OCI-M1 (cell line): ENCODE measurements at places on chromosomes 7 and 10.
A peak's percentile ranks its signal among the peaks of the same experiment; 100 is the strongest.

DNA sequence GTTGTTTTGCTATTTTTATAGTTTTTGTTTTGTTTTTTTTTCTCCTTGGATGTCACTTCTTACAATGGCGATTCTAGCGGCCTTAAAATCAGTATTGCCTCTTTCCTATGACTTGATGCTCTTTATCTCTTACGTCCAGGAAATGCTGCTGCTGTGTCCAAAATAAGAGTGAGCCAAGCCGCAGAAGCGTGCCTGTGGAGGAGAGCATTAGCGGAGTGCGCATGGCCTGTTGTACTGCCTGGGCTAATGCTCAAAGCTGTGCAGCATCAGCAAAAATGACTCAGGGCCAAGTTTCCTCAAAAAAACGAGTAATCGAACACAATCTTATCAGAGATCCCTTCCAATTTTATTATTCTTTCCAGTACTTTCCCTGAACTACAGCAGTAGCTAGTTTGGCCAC is 18.5 kb upstream of the GAD2 start:
- no peak for DNase-seq

DNA sequence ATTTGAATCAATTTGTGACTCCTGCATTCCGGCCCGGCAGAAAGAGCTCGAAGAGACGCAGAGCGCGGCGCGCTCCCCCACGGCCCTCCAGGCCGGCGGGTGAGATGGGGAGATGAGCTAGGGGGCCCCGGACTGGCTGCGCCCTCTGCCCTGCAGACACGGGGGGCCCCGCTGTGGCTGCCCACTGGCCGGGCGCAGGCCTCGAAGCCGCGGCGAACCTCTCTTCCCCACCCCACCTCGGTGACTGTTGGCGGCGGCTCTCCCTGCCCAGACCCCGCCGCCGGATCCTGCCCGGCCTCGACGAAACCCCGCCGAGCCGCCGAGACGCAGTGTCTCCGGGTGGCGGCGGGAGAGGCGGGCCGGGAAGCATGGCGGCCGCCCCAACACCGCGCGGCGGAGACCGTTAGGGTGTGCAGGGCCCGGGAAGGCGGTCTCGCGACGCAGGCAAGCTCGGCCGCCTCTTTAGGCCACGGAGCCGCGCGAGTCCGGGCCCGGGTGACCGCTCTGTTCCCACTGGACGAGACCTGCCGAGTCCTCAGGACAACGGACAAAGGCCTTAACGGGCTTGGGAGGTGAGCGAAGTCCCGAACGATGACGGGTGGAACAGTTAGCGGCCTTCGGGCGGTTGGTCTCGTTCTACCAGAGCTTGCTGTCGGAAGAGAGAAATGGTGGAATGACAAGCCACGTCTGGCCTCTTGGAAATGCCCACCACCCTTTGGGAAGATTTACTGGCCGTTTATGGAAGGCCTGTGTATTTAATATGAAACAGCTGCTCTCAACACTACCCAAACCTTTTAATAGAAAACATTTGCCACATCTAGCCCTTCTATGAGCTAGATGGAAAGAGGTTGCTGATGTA is 24.3 kb downstream of the NUP42 start:
- no peak for DNase-seq

GRCh38 chr7:83469491-83469890 is 179.4 kb downstream of the SEMA3E start:
- DNase-seq, result no peak

GRCh38 chr7:4345004-4345403 is 337.1 kb upstream of the FOXK1 start:
- DNase-seq, result no peak

- no peak for DNase-seq
These were observed 11.0 kb upstream of the PPIF start for GRCh38 chr10:79336276-79336675.

GRCh38 chr10:22314852-22315251 is 1.3 kb upstream of the COMMD3 start:
- peak; percentile 64 for DNase-seq

- no peak for DNase-seq
These were observed 33.1 kb downstream of the PPIF start for GRCh38 chr10:79380125-79380945.

DNA sequence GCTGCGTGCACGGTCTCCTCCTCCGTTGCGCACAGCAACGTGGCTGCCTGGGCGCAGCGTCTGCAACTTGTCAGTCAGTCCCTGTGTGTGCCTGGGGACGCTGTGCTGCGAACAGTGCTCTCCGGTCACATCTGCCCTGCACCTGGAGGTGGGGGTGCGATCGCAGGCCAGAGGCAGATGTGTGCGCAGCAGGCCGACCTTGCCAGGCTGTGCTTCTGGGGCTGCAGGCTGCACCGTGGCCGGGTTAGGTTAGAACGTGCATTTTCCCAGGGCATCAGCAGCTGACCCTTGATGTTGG is 8.2 kb upstream of the GET4 start:
- no peak for DNase-seq

DNA sequence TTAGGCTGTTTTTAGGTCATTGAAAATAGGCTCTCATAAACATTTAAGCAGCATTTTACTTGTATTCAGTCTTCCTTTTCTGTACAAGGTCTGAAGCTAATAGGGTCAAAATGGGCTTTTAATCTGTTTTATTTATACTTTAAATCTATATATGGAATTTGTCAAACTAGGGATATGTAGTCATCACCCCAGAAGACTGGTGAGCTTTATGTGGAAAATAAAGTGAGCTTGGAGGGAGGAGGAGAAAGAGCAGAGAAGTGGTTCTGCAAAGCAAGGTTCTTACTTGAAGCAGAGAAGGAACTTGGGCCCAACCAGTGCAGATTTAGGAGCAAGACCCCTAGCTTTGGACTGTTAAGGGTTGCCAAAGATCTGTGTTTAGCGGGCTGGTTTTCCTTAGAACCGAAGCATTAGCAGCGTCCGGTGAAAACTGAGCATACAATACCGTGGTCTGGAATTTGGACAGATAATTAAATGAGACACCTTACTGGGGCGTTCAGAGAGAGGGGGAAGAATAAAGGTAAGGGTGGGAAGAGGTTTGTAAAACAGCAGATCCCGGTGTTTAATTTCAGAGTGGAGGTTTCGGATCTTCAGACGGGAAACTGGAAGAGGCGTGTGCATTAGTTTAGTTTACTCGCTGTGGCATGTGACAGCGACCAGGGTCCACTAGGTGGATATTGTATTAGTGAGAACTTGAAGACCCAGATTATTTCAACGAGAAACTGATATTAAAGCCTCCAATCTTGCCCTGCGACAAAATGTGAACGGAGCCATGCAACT is 2.4 kb downstream of the BAMBI start:
- no peak for DNase-seq

- no peak for DNase-seq
These were observed 169.3 kb downstream of the ADAM12 start for GRCh38 chr10:126218778-126219649.

- peak; percentile 91 for DNase-seq
These were observed 26.1 kb upstream of the RSU1 start for GRCh38 chr10:16843252-16843870.

DNA sequence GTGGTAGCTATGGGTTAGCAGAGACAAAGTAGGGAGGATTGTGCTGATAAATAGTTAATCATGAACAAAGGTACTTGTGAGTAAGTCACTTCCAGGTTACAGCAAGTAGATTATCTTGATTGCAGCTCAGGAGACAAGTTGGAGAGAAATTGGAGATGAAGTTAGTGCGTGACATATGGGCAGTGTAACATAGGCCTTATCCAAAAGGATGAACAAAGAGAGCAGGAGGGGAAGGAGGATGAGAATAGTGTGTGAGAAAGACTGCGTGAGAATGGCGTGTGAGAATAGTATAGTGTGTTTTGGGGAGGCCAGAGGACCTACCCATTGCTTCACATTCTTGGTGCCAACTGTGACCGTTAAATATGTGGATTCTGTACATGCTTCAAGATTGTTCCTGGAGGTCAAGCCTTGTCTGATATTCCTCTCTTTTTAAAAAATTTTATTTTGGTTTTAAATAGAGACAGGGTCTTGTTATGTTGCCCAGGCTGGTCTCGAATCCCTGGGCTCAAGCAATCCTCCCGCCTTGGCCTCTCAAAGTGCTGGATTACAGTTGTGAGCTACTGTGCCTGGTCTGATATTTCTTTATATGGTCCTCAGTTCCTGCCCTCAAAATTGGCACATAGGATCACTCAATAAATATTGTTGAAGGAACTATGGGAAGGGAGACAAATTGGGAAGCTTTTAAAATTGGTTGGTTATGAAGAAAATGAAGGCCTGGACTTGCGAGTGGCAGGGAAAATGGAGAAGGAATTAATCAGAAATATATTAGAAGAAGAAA is 3.2 kb downstream of the VCL start:
- no peak for DNase-seq

GRCh38 chr10:47071891-47072290 is 160.7 kb downstream of the PTPN20 start:
- DNase-seq, result no peak

- no peak for DNase-seq
These were observed 52.2 kb downstream of the FZD1 start for GRCh38 chr7:91316426-91316825.

- DNase-seq, result no peak
These were observed 265.1 kb downstream of the FGFR2 start for GRCh38 chr10:121332829-121333765.

DNA sequence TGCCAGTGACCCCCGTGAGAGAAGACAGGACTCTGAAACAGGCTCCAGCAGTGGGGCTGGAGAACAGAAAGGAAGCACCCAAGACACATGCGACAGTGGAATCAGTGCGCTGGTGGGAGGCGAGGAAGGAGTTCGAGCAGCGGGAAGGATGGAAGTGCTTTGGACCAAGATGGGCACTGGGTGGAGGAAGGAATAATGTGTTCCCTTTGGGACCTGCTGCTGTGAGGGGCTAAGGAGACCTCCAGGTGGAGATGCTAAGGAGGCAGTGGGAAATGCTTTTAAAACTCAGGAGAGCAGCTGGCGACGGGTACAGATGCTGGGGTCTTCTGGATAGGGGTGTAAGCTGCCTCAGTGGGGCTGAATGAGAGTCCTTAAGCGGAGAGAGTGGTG is 109.7 kb upstream of the ANLN start:
- no peak for DNase-seq
